ENCODE measurements at places on chromosomes 6 and 20. TPM values are rescaled to one million over a fixed set of nuclear protein-coding genes. Genes with fewer than 3 reads are reported as not detected.

RHAG gene
- not detected for total RNA-seq

DNA sequence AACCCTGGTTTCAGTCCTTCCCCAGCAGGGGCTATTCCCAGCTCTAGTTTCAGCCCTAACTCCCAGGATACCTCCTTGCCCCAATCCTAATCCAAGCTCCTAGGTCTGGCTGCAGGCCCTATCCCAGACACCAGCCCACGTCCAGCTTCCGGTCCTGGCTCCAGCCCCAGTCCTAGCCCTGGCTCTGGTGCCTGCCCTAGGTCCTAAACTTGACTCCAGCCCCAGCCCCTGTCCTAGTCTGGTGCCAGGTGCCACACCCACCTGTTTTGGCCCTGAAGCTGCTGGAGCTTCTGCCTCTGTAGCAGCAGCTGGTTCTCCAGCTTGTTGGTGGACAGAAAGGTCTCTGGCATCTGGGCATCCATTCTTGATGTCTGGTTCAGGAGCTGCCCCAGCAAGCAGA lies 28.1 kb downstream of the ANGPT4 start:
- H3K27ac ChIP-seq, result no peak overlapping the region
- DNase-seq, result no peak
- no peak overlapping the region for H3K4me3 ChIP-seq

- peaks cover 4% of the 10 kb centered on the region for H3K4me1 ChIP-seq
- no peak overlapping the region for H3K4me3 ChIP-seq
- no peak for DNase-seq
- H3K27ac ChIP-seq, result no peak overlapping the region
- H3K27me3 ChIP-seq, result no peaks in the 10 kb centered on the region
Measured at GRCh38 chr6:52667572-52667971, 3.3 kb upstream of the TMEM14A start.

DNA sequence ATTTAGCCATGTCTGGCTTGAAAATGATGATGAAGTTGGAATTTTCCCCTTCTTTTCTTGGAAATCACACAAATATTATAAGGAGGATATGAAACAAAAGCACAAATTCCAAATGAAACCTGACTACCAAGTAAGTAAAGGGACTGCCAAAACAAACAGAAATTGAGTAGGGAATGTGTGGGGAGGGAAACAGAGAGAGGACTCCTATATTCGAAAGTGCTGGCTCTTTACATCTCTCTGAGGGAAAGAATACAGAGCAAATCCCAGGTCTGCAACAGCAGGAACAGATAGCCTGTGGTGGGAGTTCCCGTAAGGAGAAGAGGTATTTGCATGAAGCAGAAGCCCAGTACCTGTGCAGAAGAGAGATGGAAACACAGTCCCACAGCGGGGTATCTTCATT lies 583.7 kb downstream of the EPM2A start:
- H3K4me1 ChIP-seq, result peaks cover 2% of the 10 kb centered on the region
- H3K4me3 ChIP-seq, result no peak overlapping the region
- no peaks in the 10 kb centered on the region for H3K36me3 ChIP-seq

GRCh38 chr6:16512544-16513290 lies 248.5 kb downstream of the ATXN1 start:
- H3K36me3 ChIP-seq, result no peaks in the 10 kb centered on the region
- DNase-seq, result no peak
- no peak overlapping the region for H3K4me3 ChIP-seq
- no peak overlapping the region for H3K27ac ChIP-seq
- peaks cover 3% of the 10 kb centered on the region for H3K4me1 ChIP-seq

DNA sequence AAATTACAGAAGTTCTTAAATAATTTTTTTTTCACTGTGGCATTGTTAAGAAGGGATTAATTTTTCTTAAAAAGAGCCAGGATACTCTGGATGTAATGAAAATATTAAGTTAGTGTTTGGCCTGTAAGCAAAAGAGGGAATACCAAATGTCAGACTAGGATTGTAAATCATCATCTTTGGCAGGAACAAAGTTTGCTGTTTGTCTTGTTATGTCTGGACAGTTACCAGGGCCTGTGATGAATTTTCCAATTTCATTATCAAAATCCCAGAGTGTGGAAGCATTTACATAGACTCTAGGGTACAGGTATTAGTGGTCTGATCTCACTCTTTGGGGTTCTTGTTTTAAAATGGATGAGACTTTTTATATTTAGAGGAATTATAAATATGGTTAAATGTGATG lies 26.1 kb downstream of the CEP57L1 start:
- H3K36me3 ChIP-seq, result no peaks in the 10 kb centered on the region
- H3K27ac ChIP-seq, result no peak overlapping the region
- no peak overlapping the region for H3K4me3 ChIP-seq
- H3K4me1 ChIP-seq, result peaks cover 3% of the 10 kb centered on the region
- H3K27me3 ChIP-seq, result no peaks in the 10 kb centered on the region

WFDC2 gene
- total RNA-seq, result not detected

DNA sequence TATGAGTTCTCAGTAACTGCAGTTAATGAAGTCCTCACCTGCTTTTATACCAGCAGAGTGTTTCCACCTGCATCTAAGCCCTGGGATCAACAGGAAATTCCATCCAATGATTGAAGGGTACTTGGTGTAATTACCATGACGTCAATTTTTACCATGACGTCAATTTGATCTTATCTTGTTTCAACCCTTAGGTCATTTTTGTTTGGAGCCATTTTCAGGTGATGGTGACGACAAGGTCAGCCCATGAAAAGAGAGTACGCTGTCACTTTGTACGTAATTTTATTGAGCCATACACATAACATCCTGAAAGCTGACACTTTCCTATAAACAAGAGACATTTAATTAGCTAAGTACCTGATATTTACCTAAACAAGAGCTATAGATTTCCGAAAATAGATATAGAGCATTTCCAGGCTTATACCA lies at the start of gene CGA:
CGA (minus strand) TSS at position 20 of the 423 bp plus-strand sequence. CDS start 6,906 bp downstream, outside the sequence.
- H3K36me3 ChIP-seq, result no peaks in the 10 kb centered on the region
- H3K27ac ChIP-seq, result no peak within 1 kb of the TSS
- peaks cover 3% of the 10 kb centered on the region for H3K4me1 ChIP-seq
- no peak for DNase-seq
- H3K4me3 ChIP-seq, result no peak within 1 kb of the TSS
- H3K27me3 ChIP-seq, result no peaks in the 10 kb centered on the region

AVP gene
- not detected for total RNA-seq

GRCh38 chr6:128290221-128290620 lies 230.2 kb downstream of the PTPRK start:
- DNase-seq, result no peak
- no peaks in the 10 kb centered on the region for H3K4me1 ChIP-seq
- H3K4me3 ChIP-seq, result no peak overlapping the region
- no peaks in the 10 kb centered on the region for H3K27me3 ChIP-seq
- no peaks in the 10 kb centered on the region for H3K36me3 ChIP-seq
- no peak overlapping the region for H3K27ac ChIP-seq

OR2H2 gene
- total RNA-seq, result not detected

DNA sequence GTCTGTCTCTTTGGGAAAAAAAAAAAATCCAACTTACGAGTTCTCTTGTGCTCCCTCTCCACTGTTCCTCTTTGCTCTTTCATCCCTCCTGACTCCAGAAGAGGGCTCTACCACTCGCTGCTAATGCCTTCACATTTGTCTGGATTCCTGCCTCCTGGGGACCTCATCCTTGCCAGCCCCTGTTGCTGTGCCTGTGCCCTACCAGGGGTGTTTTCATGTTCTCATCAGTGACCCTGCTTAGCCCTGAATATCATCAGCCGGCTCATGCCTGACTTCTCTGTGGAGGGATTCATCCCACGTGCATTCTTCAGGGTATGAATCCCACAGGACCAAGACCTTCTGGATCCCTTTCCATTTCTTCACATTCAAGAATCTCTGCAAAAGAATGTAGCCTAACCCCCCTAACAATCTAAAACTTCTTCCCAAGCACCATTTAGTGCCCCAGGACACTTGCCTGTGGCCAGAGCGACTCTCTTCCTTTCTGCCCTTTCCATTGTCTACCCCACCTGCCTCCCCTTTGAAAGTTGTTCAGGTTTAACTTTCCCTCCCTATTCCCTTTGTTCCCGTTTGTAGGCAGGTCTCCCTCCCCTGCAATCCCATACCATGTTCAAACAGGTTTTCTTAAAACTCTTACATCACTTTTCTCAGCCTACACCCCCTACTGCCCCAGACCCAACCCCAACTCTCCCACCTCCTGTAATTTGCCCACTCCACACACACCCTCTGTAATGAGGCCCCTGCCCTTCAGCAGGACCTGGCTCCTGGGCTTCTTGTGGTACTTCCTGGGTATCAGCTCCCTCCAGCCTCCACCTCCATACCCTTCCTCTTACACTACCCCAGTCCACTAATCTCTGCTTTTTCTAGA lies 50.2 kb downstream of the RREB1 start:
- no peaks in the 10 kb centered on the region for H3K36me3 ChIP-seq
- H3K4me3 ChIP-seq, result no peak overlapping the region
- DNase-seq, result no peak

GRCh38 chr6:94251878-94252277 lies 832.5 kb upstream of the EPHA7 start:
- no peak for DNase-seq
- no peak overlapping the region for H3K27ac ChIP-seq
- H3K27me3 ChIP-seq, result no peaks in the 10 kb centered on the region
- no peak overlapping the region for H3K4me3 ChIP-seq

- no peaks in the 10 kb centered on the region for H3K36me3 ChIP-seq
- no peak within 1 kb of the TSS for H3K4me3 ChIP-seq
- no peaks in the 10 kb centered on the region for H3K4me1 ChIP-seq
- no peaks in the 10 kb centered on the region for H3K27me3 ChIP-seq
- DNase-seq, result no peak
- H3K27ac ChIP-seq, result no peak within 1 kb of the TSS
Measured at GRCh38 chr6:73353636-73354593, at the start of gene DPPA5. DPPA5 (minus strand) TSS chr6:73354276; CDS start chr6:73354225, 51 bp downstream.

CTCFL gene
- not detected for total RNA-seq

GRCh38 chr6:52407467-52407866 lies 12.7 kb upstream of the EFHC1 start:
- DNase-seq, result peak; percentile 66
- no peak overlapping the region for H3K27ac ChIP-seq
- H3K4me1 ChIP-seq, result peaks cover 5% of the 10 kb centered on the region

GRCh38 chr6:12175626-12176025 lies 114.5 kb upstream of the EDN1 start:
- no peak overlapping the region for H3K4me3 ChIP-seq
- H3K27ac ChIP-seq, result no peak overlapping the region
- no peaks in the 10 kb centered on the region for H3K27me3 ChIP-seq
- no peak for DNase-seq

GRCh38 chr6:84920021-84920420 lies 155.6 kb upstream of the TBX18 start:
- H3K4me1 ChIP-seq, result no peaks in the 10 kb centered on the region
- no peaks in the 10 kb centered on the region for H3K27me3 ChIP-seq
- H3K27ac ChIP-seq, result no peak overlapping the region
- DNase-seq, result no peak
- H3K36me3 ChIP-seq, result no peaks in the 10 kb centered on the region
- H3K4me3 ChIP-seq, result no peak overlapping the region

DNA sequence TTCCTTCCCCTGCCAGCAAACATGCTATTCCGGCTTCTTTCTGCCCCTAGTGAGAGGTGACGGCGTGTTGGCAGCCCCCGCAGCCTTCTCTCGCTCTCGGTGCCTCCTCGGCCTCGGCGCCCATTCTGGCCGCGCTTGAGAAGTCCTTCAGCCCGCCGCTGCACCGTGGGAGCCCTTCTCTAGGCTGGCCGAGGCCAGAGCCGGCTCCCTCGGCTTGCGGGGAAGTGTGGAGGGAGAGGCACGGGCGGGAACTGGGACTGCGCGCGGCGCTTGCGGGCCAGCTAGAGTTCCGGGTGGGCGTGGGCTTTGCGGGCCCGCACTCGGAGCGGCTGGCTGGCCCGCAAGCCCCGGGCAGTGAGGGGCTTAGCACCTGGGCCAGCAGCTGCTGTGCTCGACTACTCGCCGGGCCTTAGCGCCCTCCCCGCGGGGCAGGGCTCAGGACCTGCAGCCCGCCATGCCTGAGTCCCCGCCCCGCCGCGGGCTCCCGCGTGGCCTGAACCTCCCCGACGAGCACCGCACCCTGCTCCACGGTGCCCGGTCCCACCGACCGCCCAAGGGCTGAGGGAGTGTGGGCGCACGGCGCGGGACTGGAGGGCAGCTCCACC lies 20.0 kb upstream of the PXDC1 start:
- H3K36me3 ChIP-seq, result no peaks in the 10 kb centered on the region
- no peak overlapping the region for H3K27ac ChIP-seq
- no peaks in the 10 kb centered on the region for H3K27me3 ChIP-seq
- H3K4me3 ChIP-seq, result no peak overlapping the region

GSTA2 gene
- not detected for total RNA-seq

- no peaks in the 10 kb centered on the region for H3K36me3 ChIP-seq
- DNase-seq, result no peak
- no peak overlapping the region for H3K27ac ChIP-seq
Measured at GRCh38 chr6:120869397-120869796, 464.9 kb downstream of the TBC1D32 start.

- peaks cover 60% of the 10 kb centered on the region for H3K27me3 ChIP-seq
- no peak overlapping the region for H3K27ac ChIP-seq
- no peak for DNase-seq
Measured at GRCh38 chr6:3228046-3228671, 706 bp upstream of the TUBB2B start.

DNA sequence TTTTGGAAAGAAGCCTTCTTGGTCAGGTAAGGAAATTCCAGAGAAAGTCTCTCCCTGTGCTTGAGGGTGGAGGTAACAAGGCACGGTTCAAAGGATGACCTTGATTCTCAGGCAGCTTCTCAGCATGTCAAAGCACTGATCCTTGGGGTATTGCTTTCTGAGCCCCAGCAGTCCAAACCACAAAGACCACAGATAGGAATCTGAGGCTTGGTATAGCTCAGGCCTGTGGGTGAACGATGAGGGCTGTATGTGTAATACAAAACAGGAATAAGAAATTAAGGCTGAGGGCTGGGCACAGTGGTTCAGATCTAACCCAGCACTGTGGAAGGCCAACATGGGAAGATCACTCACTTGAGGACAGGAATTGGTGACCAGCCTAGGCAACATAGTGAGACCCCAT lies 70.2 kb upstream of the SLC22A1 start:
- no peak for DNase-seq
- H3K4me1 ChIP-seq, result no peaks in the 10 kb centered on the region
- H3K4me3 ChIP-seq, result no peak overlapping the region
- no peaks in the 10 kb centered on the region for H3K27me3 ChIP-seq
- H3K36me3 ChIP-seq, result peaks cover 22% of the 10 kb centered on the region

Measured in fibroblast of lung (primary cell).